ENCODE measurements at places on chromosomes 4 and X. TPM values are rescaled to one million over a fixed set of nuclear protein-coding genes. Genes with fewer than 3 reads are reported as not detected.

DNA sequence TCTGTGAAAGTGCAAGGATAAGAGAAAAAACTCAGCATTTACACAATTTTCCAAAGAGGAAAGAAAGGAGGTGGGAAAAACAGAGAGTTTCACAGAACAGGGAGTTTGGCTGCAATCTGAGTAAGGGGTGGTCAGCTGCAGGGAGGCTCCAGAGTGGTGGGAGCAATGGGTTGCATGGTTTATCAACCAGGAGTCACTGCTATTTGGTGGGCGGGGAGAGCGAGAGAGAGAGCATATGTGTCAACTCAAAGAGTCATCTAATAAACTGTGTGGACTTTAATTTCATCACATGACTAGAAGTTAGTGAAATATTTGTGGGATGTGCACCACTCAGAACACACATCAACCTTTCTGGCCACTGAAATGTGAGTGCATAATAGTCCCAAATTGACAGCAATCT, 94.6 kb downstream of the FAM13A start:
- DNase-seq, result no peak

DNA sequence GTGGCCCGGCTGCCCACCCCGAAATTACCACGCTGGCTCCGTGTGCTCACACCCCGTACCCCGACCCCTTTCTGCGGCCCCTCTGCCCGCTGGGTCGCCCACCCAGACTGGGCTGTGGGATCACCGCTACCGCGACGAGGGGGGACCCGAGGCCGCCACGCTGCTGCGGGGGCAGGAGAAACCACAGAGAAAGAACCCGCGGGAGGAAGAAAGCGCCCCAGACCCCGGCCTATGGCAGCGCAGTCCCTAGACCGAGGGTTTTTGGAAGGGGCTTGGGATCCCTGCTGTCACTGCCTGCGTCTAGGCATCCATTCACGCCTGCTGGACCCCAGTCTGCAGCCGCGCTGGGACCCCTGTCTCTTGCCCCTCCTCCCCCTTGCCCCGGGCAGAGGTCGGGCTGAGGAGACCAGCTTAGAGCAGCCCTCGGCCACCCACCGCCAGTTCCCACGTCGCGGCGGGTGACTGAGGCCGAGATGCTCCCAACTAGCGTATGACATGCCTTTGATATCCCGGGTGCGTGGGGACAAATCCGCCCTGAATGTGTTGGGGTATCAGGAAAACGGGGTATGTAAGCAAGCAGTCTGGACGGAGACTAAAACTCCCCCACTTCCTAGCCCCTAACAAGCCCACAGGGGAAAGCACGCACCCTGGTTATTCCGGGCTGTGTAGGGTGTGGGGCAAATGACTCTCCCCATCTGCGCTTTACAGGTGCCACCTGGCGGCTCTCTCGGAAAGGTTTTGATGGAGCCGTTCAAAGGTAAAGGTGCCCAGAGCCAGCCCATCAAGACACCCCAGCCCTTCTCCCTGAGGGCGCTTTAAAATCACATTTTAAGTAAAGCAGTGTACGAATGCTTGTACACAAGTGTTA, 862 bp upstream of the INPP4B start:
- peak; percentile 79 for DNase-seq

DNA sequence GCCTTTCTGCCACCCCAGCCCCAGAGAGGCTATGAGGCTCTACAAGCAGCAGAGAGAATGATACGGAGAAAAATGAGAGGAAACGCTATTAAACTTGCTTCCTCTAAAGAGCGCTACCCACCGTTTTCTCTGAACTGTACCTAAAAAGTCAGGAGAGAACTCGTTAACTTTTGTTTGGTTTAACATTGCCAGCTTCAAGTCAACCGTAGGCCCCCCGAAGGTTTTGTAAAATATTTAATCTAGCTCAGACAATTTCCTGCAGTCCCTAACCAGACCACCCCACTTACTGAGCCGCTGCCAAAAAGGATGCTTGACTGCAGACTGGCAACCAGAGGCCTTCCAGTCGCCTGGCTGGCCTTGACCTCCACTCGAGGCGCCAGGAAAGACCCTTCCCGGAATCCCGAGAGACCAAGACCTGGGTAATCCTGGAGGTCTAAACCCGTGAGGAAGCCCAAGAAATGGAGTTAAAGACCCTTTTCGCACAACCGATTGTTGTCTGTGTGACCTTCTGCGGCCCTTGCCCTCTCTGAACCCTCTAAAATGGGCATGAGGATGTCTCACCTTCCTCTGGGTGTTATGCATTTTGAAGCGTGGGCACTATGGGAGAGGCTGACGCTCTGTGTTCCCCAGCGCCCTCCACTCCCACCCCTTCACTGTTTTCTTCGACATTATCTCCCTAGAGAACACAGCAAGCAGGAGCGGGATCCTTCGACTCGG, 86.3 kb downstream of the BCOR start:
- DNase-seq, result peak; percentile 27

DNA sequence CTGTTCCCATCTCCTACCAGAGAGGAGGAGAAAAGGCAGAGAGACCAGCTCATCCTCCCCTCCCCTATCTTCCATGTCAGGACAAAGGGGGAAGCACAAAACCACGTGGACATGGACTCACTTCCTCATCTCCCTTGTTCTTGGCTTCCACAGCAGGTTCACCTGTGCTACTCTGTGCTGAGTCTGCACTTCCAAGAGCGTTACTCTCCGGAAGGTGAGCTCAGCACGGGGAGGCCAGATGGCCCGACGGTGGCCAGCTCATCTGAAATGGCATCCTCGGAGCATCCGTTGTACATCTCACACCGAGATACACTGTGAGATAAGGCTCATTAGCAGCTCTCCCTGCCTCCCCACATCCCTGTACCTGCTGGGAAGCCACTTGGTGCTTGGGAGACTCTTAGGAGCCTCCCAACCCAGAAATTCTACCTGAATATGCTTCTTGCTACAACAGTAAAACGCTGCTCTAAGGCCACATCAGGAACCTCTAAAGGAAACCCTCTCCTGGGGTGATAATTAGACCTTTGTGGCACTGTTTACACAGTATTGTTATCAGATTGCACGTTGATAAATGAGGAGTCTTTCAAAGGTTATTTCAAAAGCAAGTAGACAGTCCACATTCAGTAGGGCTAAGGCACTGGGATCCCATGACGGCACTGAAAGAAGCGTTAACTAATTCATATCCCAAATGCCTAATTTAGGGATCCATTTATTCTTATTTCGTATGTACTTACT, 19.4 kb downstream of the LGI2 start:
- DNase-seq, result no peak

- no peak for DNase-seq
Observed at GRCh38 chr4:26144526-26145155, 176.2 kb upstream of the RBPJ start.

DNA sequence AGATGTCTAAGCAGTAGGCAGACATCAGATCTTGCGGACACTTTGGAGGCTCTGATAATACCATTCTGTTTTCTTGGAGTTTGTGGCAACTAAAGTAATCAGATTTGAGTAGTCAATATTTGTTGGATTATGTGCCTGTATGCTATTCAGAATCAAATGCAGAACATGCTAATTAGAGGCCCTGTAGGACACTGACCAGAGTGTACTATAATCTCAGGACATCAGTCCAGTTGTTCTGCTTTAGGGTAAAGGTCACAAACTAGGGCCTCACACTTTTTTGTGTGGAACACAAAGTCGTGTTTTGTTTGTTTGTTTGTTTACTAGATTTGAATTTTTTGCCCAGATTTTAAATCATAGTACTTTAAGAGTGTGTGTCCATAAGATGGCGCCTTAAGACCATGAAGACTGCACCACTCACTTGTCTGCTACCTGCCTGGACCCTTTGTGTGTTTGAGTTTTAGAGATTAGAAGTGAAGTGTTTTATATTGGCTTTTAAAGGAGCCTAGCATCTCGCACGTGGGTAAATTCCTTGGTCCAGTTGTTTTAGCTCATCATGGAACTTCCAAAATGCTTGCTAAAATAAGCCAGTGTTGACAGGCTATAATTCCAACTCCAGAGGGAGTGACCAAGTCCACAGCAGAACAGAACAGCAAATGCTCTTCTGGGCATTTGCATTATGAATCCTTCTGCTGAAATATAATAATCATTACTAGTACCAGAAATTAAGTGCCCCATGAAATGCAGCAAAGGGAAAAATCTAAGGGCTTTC, 34.7 kb downstream of the IL13RA1 start:
- DNase-seq, result no peak

DNA sequence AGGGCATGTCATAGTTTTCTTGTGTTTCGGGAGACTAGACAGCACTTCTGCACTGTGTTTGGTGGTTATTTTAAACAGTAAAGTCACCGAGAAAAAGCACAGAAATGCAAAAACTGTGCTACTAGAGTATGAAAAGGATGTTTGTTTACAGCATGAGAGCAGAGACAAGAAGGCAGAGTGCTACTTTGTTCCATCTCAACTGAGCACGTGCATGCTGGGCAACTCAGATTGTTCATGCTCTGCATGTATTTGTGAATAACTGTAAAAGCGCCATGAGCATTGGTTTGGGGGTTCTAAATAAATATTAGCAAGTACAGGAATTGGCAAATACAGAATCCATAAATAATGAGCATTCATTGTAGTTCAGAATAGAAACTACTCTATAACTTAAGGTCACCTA, 7.4 kb downstream of the EVC start:
- no peak for DNase-seq

Gene NRK
- total RNA-seq, result 0.20 TPM

Gene TAB3
- total RNA-seq, result 20.7 TPM

Gene ETDA
- total RNA-seq, result not detected

Gene ARHGEF6
- 6.6 TPM for total RNA-seq

Gene DUSP21
- not detected for total RNA-seq

All from mucosa of descending colon (tissue), 3 donors.